ENCODE measurements at places on chromosomes 6 and 20.

DNA sequence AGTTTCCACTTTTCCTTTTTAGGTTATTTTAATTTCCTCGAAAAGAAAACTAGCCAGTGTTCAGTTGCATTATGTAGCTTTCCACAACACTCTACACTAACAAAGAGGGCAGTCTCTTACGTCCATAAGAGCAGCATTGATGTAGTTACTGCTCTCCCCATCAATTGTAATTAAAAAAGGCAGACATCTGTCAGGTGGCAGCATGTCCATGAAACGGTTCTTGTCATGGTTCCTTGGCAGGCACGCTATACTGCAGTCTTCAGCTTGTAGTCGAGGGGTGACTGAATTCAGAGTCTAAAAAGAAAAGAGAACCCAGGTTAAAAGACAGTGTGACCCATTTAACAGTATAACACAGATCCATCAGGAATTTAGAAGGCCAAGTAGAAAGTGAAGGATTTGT lies 80.1 kb upstream of the THEMIS start:
- DNase-seq = no peak

DNA sequence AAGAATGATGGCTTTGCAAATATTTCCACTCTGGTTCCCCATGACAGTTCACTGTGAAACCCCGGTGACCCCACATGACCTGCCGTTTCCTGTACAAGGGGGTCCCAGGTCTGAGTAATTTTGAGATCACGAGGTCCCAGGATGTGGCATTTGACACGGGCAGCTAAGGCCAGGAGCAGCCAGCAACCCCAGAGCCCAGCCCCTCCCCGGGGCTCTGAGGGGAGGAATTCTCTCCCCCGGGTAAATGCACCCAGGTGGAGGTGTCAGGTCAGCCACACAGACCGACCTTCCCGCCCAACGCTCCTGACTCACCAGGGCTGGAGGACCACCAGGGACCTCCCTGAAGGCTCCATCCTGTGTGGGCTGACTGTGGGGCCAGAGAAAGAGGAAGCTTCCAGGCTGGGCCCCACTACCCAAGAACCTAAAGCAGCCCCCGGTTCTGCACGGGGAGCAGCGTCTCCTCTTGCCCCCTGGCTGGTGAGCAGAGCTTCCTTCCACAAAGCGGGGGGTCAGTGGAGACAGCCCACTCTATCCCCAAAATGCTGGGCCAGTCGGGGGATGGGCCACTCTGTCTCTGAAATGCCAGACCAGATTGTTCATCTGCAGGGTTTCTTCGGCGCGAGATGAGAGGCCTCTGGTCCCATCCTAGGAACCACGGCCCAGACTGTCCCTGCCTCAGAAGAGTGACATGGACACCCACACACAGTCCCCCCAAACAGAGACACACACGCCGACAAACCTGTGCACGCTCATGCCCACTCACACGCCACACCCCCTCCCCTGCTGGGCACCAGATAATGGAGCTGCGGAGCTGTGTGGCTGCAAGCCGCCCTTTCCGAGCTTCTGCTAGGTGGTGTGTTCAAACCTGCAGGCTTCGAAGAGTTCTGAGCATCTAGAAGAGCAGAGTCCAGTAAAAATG lies 23.4 kb upstream of the SLCO4A1 start:
- no peak for DNase-seq

GRCh38 chr6:144179828-144180227 lies 29.5 kb downstream of the STX11 start:
- no peak for DNase-seq

GRCh38 chr6:14373648-14374437 lies 256.3 kb downstream of the CD83 start:
- DNase-seq = no peak

- DNase-seq = no peak
Measured at GRCh38 chr6:70834520-70834919, 122.3 kb downstream of the B3GAT2 start.

- DNase-seq = no peak
Measured at GRCh38 chr20:5973172-5973571, 22.7 kb downstream of the MCM8 start.

DNA sequence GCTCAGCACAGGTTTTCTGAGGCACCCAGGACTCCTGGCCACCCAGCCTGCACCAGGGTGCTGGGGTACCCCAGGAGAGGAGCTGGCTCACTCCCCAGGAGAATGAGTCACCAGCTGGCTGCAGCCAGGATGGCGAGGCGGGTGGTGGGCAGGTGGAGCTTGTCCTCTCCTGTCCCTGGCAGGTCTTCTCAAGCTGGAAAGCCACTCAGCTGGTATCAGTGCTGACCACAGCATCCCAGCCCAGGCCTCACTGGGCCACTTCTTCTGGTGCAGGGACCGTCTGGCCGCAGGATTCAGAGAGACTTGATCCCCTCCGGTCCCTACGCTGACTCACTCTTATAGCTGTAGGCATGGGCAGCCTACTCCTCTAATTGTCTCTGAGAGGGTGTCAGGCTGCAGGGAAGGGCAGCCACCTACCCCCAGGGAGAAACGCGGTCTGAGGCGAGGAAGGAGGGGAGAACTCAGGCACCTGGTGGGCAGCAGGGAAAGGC lies 22.2 kb downstream of the TFEB start:
- no peak for DNase-seq

DNA sequence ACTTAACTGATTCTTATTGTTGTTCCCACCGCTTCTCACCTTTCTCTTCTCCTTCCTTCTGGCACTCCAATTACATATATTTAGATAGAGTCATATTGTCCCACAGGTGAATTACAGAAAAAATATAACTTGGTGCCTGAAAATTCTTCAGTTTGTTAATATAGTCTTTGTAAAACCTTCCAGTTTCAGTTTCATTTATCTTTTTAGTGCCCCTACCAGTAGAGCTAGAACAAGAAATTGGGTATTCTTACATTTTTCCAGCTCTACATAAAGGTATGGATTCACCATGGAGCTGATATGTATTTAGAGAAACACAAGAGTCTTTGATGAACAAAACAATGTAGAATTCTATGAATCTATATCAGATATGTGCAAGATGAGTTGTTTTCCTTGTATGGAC lies 10.7 kb downstream of the MANEA start:
- DNase-seq = no peak

DNA sequence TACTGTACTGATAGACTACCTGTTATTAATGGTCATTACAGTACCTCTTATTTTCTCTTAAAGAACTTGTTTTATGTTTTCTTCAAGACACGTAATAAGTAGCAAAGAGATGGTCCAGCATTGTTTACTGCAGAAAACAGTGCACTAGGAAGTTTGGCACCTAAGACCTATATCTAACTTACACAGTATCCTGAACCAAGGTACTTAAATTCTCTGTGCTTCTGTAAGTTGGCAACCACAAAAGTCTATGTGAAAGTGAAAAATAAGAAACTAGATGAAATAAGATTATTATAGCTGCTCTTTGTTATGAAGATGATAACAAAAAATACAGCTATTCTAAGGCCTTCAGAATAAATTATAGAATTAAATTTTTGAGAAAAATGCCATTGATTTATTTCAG lies 411.7 kb upstream of the SOX4 start:
- no peak for DNase-seq

- DNase-seq = no peak
Measured at GRCh38 chr20:25136056-25136455, 54.1 kb upstream of the VSX1 start.

GRCh38 chr20:40851051-40851450 lies 162.0 kb upstream of the MAFB start:
- DNase-seq = no peak

- no peak for DNase-seq
Measured at GRCh38 chr6:67190733-67191132, 1444.3 kb upstream of the ADGRB3 start.

DNA sequence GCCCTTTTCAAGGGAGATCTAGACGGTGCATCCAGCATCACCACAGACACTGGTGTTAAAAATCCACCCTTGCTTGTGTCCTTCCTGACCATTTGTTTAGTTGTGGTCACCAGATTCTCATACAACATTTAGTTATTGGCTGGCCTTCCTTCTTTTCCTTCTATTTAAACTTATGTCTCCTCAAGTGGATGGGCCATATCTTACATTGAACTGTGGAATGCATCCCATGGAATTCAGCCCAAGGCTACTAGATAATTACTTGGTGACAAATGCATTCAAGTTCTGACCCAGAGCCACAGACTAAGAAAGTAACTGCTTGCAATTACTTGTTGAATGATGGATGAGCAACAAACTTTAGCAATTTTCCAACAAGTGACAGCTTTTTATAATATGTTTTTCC lies 198.9 kb upstream of the SSTR4 start:
- DNase-seq = no peak

DNA sequence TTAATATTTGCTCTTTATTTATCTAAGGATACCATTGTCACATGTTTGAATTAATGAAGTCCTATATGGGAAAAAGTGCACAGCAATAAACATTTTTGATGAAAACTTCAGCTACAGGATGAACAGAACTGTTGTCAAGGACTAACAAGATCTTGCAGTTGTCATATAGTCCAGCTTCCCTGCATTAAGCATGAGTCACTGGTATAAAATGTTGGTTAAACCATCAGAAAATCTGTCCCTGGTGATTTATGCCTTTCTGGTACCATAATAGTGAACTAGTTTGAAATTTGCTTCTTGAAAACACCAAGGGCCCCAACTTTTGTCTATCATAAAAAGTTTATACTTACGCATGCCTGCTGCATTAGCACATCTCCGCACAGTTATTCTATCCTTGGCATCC lies 60.4 kb upstream of the RSPO3 start:
- no peak for DNase-seq

DNA sequence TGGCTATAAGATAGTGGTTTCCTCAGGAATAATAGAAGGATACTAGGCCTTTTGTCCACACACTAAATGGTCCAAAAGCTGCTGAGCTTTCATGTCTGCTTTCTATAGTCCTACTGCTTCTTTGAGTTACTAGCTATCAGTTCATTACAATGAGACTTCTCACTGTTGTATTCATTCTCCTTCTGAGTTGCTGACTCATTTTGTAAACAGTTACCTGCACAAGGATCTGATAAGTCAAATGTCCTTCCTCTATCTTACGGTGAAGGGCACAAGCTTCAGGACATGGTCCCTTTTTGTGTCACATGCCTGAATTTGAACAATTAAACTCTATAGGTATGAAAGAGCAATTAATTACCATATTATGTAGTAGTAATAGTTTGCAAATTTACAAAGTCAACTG lies 90.5 kb downstream of the MAN1A1 start:
- DNase-seq = no peak

- DNase-seq = no peak
Measured at GRCh38 chr6:143241111-143241510, 180.4 kb downstream of the AIG1 start.

DNA sequence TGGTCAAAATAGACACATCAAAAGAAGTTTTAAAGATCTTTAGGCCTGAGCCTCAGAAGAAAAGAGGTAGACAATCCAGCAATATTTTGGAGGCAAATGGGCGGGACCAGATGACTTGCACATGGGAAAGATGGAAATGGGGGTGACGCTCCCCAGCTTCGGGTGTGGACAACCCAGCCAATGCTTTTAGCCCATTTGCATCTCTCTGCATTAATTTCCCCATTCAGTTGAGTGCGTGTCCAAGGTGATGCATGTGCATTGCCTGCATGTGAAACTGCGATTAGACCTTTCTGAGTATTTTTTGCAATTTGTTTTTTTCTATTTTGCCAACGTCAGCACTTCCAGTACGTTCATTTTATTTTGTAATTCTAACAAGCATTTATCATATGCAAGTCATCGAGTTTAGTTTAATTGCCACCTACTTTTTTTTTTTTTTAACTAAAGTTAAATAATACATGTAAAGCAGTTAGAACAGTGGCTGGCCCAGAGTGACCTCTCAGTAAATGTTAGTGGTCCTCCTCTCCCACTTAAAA lies 24.2 kb downstream of the PDRG1 start:
- DNase-seq = no peak

DNA sequence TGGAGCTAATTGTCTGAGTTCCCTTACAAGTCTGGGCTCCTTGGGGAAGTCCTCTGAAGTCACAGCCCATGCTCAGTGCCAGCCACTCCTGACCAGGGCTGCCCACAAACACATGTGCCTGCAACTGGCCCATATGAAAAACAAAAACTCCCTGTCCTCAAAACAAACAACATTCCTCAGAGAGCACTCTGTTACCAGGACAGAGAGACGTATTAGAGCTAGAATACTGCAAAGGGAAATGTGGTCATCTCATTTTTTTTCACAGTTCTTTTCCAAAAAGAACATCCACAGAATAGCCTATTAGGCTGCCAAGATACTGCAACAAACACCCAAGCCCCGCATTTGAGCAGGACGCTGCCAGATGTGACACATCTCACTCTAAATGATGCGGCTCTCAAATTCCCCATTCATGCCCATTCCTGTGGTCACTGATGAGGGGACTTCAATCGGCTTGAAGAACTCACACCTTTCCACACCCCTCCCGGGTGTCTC lies 71.1 kb downstream of the SLC22A23 start:
- no peak for DNase-seq

DNA sequence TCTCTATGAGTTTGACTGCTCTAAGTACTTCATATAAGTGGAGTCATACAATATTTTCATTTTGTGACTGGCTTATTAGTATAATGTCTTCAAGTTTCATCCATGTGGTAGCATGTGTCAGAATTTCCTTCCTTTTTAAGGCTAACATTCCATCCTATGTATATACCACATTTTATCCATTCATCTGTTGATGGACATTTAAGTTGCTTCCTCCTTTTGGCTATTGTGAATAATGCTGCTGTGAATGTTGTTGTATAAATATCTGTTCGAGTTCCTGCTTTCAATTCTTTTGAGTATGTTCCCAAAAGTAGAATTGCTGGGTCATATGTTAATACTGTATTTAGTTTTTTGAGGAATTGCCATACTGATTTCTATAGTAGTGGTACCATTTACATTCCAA lies 79.5 kb downstream of the PTPRA start:
- no peak for DNase-seq

GRCh38 chr6:160167604-160168399 lies 46.2 kb downstream of the SLC22A1 start:
- DNase-seq = no peak

- no peak for DNase-seq
Measured at GRCh38 chr20:3434232-3434631, 26.8 kb upstream of the DNAAF9 start.

DNA sequence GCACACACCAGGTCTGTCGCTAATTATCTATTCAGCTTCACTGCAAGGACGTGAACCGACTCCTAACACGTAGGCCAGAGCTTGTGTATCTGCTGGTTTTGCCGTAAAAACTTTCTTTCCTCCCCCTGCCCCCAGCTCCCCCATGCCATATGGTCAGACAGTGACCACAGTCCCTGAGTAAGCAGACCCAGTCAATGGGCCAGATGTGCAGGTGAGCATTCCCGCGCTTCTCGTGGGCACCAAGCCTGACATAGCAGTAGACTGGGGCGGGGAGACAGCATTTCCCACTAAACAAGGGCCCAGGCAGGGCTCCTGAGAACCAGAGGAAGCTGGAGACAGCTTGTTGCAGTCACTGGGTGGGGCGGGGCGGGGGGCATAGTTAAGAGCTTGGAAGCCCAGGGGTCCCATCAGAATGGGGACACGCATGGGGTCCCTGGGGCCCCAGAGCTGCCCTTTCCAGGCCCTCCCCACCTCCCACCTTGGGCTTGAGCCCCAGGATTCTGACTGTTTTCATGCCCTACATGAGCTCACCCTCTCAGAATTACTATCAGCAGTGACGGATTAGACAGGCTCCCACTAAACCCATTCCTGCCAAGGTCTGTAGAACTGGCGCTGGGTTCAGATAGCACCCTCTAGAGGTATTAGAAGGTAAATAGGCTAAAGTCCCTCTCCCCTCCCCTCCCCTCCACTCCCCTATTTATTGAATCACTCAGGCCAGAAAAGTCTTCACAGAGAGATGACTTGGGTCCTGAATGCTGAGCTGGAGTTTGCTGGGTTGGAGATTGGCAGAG lies 51.8 kb downstream of the CDH26 start:
- DNase-seq = no peak

- DNase-seq = no peak
Measured at GRCh38 chr20:20333866-20334265, 34.0 kb upstream of the INSM1 start.
